M059J (cell line): ENCODE measurements at places on chromosomes 12 and 14.

DNA sequence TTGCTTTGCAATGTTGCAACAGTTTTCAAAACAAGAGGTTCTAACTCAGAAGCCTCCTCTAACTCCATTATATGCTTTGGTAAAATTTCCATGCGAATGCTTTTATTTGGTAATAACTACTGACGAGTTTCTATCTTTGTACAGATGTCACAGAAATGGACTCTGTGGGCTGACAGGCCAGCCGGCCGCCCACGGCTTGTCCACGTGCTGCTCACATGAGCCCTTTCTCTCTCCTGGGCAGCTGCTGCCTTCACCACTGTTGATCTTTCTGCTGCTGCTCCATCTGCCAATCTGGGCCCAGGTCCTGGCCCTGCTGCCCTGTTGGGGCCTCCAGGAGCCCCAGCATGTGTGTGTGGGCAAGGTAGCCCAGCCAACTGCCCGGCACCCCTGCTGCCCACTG is 168.2 kb upstream of the TMEM132C start:
- DNase-seq: no peak

DNA sequence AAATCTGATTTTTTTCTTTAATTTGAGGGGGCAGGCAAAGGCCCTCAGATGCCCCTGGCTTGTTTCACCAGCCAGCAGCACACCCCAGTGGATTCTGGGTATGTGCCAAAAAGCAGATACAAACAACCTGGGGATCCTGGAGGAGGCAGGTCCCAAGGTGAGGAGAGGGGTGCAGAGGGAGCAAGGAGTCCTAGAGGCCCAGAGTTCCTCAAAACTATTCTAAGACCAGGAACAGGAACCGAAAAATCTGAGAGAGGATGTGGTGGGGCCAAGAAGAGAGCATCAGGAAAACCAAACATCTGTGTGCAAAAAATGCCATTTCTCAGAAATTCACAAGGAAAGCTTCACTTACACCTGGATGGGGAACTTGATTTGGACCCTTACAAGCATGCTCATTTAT is 8.2 kb downstream of the KCNA5 start:
- DNase-seq: no peak

DNA sequence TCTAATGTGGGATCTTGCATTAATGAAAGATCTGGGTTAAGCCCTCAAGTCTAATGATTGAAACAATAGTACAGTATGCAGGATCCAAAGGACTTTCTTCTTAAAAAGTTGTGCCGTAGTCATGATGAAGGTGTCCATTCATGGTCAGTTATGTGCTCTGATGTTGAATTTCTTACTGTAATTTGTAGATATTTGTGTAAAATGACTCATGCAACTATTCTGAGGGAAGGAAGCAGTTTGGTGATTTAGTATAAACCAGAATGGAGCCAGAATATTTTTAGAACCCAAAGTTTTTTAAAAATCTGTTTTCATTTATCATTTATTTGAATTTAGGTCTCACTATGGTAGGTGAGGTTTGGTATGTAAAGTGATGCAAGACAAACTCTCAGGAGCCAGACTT is 151.2 kb downstream of the AKAP6 start:
- peak; percentile 33 for DNase-seq

DNA sequence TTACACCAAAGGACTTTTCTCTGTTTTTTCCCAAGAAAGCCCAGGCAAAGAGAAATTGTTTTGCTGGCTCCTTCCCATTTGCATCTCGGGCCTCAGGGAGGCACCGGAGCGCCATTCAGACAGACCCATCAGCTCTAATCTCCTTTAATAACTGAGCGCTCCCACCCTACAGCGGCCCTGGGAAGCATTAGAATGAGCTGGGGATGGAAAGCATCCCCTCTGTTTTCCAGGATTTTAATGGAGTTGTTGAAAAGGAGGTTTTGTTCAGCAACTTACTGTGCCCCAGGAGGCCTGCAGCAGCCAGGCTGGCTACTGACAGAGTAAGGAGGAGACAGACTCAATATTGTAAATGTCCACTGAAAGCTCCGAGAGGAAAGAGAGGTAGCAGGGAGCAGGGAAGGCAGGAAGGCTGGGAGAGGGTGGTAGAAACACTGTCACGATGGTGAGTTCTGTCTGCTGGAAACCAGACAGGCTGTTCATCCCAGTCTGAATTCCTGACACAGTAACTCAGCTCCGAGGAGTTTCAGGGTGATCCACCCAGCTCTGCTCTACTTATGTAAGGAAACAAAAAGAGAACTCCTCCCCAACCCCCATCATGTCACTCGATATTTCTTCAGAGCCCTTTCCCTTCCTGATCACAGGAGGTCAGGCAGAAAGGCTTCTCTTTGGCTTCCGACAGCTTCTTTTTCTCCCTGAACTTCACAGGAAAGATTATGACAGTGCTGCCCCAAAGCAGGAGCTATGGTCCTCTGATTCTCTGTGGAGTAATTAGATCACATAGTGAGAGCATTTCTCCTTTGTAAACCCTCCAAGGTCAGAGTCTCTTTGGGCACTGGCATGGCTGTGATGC is 62.5 kb upstream of the TMEM132D start:
- DNase-seq: no peak

- DNase-seq: no peak
Measured at GRCh38 chr14:94087891-94088290, 6.8 kb downstream of the IFI27L1 start.

- no peak for DNase-seq
Measured at GRCh38 chr14:85528080-85528896, 1.7 kb upstream of the FLRT2 start.

GRCh38 chr12:25135531-25136154 is 59.3 kb downstream of the DNAI7 start:
- DNase-seq: peak; percentile 82

- DNase-seq: no peak
Measured at GRCh38 chr12:67797753-67798152, 149.2 kb downstream of the DYRK2 start.

GRCh38 chr12:120259418-120260202 is 5.9 kb downstream of the PXN start:
- peak; percentile 48 for DNase-seq

GRCh38 chr14:91987192-91987591 is 39.7 kb upstream of the FBLN5 start:
- DNase-seq: no peak

DNA sequence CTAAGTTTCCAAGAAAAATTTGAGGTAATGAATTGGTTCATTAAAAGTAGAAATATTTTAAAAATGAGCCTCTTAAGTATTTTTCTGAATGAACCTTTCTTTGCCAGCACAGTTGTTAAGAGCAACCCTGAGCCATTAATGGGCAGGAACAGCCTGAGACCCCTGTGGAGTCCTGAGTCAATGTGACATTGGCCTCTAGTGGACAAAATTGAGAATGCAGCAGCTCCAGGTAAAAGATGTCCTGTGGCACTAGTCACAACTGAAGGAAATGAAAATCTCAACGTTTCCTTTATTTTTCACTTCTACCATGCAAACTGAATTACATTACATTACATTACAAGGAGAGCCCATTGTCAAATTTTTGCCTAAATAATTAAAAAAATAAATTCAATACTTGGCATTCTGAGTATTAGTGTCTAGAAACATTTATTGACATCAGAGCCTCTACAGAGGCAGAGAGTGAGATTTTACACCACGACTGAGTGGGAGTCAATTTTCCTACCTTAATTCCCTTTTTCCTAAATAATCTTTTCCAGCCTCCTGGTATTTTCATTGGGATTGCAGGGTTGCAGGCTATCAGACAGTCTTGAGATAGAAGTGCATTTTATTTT is 135.7 kb downstream of the PPM1H start:
- DNase-seq: peak; percentile 69

DNA sequence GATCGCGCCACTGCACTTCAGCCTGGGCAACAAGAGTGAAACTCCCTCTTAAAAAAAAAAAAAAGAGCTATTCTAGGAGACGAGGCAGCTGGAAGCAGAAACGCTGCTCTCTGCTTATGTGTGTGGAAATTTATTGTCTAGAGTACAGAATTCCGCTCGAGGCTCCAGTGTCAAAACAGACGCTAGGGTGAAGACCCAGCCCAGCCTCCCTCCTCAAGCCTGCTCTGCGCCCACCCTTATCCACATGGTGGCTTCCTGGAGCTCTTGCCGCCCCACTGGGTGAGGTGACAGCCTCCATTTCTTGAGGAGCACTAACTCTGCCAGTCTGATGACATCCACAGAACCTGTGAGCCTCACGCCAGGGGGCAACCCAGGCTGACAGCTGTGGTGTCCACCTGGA is 49.5 kb upstream of the DLK1 start:
- no peak for DNase-seq

- no peak for DNase-seq
Measured at GRCh38 chr12:6314776-6315175, 4.3 kb downstream of the PLEKHG6 start.

- DNase-seq: no peak
Measured at GRCh38 chr12:94636462-94637085, 13.8 kb downstream of the TMCC3 start.

DNA sequence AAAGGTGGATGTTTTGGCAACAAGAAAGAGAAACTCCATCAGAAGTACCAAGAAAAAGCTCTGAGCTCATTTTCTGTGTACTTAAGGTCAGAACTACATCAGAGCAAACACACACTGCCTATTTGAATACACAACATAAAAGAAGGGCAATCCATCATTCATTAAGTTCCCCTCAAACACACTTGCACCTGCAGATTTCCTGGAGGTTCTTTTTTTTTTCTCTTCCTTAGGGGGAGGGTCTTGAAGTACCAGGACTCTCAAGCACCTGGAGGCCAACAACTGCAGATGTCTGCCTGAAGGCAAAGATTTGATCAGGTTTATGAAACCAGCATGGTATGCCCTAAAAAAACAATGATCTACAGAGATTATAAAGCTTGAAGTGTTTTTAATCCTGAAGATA is 26.1 kb upstream of the PTHLH start:
- DNase-seq: no peak

- DNase-seq: no peak
Measured at GRCh38 chr12:115943630-115944391, 333.7 kb downstream of the MED13L start.

DNA sequence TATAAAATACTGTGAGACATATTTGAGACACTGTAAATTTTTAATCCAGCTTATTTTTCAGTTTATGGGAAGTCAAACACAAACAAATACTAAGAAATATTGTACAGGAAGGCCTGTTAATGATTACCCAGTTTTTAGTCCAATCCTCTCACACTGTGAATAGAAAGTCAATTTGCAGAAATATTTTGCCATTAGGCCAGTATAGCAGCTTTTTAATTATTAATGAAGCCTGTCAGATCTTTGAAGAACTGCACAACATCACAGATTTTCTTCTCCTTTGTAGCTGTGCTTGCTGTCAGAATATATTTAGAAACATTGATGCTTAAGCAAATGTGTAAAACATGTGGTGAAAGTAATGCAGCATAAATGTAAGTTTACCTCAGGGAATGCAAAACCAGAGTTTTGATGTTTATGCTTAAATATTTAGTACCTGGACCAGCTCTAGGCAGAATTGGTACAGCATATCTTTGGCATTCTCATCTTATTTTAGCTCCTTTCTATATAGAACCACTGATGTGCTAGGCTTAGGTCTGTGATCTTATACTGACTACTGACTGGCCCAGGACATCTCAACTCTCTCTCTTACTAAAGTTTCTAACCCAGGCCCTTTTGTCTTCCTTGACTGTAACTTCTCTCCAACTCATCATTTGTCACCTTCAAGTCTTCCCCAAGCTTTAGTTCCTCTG is 230.8 kb upstream of the NAV3 start:
- DNase-seq: no peak

DNA sequence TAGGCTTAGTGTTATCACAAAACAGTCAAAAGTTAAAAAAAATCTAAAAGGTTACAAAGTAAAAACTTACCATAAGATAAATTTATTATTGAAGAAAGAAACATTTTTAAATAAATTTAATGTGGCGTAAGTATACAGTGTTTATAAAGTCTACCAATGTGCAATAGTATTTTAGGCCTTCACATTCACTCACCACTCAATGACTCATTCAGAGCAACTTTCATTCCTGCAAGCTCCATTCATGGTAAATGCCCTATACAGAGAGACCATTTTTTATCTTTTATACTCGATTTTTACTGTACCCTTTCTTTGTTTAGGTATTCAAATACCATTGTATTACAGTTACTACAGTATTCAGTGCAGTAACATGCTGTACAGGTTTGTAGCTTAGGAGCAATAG is 124.5 kb downstream of the ANO4 start:
- DNase-seq: no peak

DNA sequence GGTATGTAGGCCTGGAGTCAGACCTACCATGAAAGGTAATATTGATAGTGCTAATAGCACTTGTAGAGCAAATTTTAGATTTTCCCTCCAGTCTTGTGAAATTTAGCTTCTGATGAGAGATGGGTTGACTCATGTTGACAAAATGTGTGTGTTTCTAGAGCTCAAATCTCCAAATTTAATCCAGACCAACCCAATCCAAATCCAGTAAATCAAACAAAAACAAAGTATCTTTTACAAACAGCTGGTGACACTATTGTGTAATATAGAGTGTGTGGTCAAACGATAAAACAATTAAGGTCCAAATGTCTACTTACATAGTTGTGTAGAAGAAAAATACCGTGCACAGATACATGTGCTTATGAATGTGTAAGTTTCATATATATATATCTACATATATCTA is 63.4 kb upstream of the KITLG start:
- no peak for DNase-seq

- no peak for DNase-seq
Measured at GRCh38 chr12:13005649-13006048, 5.6 kb upstream of the HEBP1 start.

- no peak for DNase-seq
Measured at GRCh38 chr12:3832738-3833137, 40.5 kb downstream of the PARP11 start.

- DNase-seq: no peak
Measured at GRCh38 chr14:21334202-21334906, 49.5 kb downstream of the SUPT16H start.

- DNase-seq: peak; percentile 25
Measured at GRCh38 chr12:49098035-49098451, 3.4 kb upstream of the DHH start.

- no peak for DNase-seq
Measured at GRCh38 chr12:111886662-111887545, 44.9 kb downstream of the MAPKAPK5 start.

- DNase-seq: no peak
Measured at GRCh38 chr12:67689385-67689784, 40.8 kb downstream of the DYRK2 start.

DNA sequence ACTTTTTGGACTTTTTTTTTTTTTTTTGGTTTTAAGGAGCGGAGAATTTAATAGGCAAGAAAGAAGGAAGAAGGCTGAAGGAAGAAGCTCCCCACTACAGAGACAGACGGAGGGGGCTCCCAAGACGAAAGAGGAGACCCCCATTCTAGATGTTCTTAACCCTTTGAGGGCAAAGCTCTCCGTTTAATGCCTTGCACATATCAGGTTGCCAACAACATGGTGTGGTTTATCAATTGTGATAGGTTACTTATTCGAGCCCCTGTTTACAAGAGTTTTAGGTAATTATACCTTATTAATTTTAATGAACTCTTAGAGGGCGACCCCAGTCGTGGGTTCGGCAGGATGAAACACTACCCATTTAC is 1.2 kb upstream of the FBXO33 start:
- DNase-seq: no peak
